M059J (cell line): ENCODE measurements at places on chromosomes 13 and 19. TPM values are rescaled to one million over a fixed set of nuclear protein-coding genes. Genes with fewer than 3 reads are reported as not detected.

CCDC169 gene
- total RNA-seq, result 3.7 and 5.0 TPM in 2 replicates

INTS6 gene
- total RNA-seq, result 27.6 and 35.2 TPM in 2 replicates

MBOAT7 gene
- total RNA-seq, result 310 and 461 TPM in 2 replicates

ZNF324 gene
- total RNA-seq, result 10.3 and 15.7 TPM in 2 replicates

AZU1 gene
- total RNA-seq, result not detected in 2 replicates

U2AF1L4 gene
- 18.0 and 24.9 TPM in 2 replicates for total RNA-seq

MYPOP gene
- total RNA-seq, result 1.0 and 4.7 TPM in 2 replicates

ADGRE2 gene
- not detected in 2 replicates for total RNA-seq

APC2 gene
- total RNA-seq, result 0.49 TPM in 1 of 2 replicates, not detected in the other

GAS6 gene
- 43.7 and 99.1 TPM in 2 replicates for total RNA-seq

ZNF563 gene
- total RNA-seq, result 0.42 and 5.0 TPM in 2 replicates

ZNF285 gene
- 1.6 and 2.3 TPM in 2 replicates for total RNA-seq

KIR2DL1 gene
- not detected in 2 replicates for total RNA-seq

LGALS14 gene
- total RNA-seq, result not detected in 2 replicates

MEIOSIN gene
- 0.25 TPM in 1 of 2 replicates, not detected in the other for total RNA-seq

NLRP7 gene
- not detected in 2 replicates for total RNA-seq

ZNF175 gene
- 4.5 and 7.1 TPM in 2 replicates for total RNA-seq

CYP4F22 gene
- not detected in 2 replicates for total RNA-seq

CRLF1 gene
- total RNA-seq, result 0.49 and 0.57 TPM in 2 replicates

PRSS57 gene
- not detected in 2 replicates for total RNA-seq

PTH2 gene
- total RNA-seq, result not detected in 2 replicates

GARRE1 gene
- 8.4 and 12.4 TPM in 2 replicates for total RNA-seq

NKPD1 gene
- not detected in 2 replicates for total RNA-seq

KMT5C gene
- total RNA-seq, result 5.2 and 10.0 TPM in 2 replicates

VSTM2B gene
- not detected in 2 replicates for total RNA-seq

FOSB gene
- 4.3 and 5.5 TPM in 2 replicates for total RNA-seq

ZNF799 gene
- total RNA-seq, result 2.3 and 6.1 TPM in 2 replicates

SERPINE3 gene
- not detected in 2 replicates for total RNA-seq

FCER2 gene
- total RNA-seq, result not detected in 2 replicates

ZNF844 gene
- 2.5 and 3.9 TPM in 2 replicates for total RNA-seq

PAK4 gene
- total RNA-seq, result 6.1 and 10.9 TPM in 2 replicates

INAFM1 gene
- total RNA-seq, result 1.9 and 6.0 TPM in 2 replicates

ATXN8OS gene
- total RNA-seq, result not detected in 2 replicates
